ENCODE measurements at places on chromosomes 7 and 10. TPM values are rescaled to one million over a fixed set of nuclear protein-coding genes. Genes with fewer than 3 reads are reported as not detected.

VENTX gene
- total RNA-seq = not detected

WDFY4 gene
- total RNA-seq = not detected

PLCE1 gene
- 3.2 TPM for total RNA-seq

ZNF488 gene
- not detected for total RNA-seq

WASL gene
- 6.7 TPM for total RNA-seq

UCMA gene
- total RNA-seq = not detected

TSPAN33 gene
- total RNA-seq = 35.8 TPM

DNA sequence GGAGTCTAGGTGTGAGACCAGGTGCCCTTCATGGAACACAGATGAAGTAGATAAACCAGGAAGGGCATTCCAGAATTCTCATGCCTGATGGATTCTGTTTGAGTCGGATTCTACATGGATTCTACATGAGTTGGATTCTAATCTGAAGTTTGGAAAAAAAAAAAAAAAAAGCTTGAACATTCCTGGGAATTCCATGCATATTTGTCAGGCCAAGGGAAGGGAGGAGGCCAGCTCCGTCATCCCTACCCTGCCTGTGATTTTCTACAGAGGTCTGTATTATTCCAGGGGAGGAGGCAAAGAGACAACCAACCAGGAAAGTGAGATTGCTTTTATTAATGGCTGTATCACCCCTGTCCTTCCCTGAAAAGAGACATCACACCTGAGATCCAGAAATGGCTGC is 27.8 kb upstream of the EBLN1 start:
- DNase-seq = no peak

- DNase-seq = no peak
Observed at GRCh38 chr10:49312246-49312869, 13.4 kb downstream of the C10orf71 start.

DNA sequence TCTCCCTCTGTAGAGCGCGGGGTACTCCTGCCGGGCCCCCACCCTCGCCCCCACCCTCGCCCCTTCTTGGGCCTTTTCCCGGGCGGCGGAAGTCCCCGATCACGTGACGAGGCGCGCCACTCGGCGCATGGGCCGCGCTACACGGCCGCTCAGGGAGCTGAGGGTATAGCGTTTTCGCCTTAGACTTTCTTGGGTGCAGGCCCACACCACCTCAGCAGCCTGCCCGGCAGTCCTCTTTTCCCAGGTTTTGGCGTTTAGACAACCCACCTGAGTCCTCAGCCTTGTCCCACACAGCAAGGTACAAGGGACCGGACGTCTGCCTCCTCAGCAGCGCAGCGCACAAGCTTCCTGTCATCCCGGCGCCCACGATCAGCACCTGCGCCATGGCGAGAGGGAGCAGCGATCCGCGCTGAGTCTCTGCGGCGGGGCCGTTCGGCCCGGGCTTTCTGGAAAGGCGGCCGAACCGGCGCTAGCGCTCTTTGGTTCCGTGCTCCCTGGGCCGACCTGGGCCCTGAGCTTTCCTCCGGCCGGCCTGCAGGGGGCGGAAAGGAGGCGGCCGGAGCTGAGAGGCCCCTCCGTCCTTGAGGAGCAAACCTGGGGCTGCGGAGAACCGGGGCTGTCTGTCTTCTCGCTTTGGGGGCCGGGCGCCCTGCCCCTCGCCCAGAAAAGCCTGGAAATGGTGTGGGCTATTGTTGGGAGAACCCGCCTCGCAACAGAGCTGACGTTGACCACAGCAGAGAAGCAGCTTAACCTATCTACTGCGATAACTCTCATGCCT is at the start of gene RNLS:
RNLS (minus strand) TSS at position 513 of the 778 bp plus-strand sequence.
- peak; percentile 83 for DNase-seq

- DNase-seq = no peak
Observed at GRCh38 chr7:19106241-19107080, 11.0 kb downstream of the TWIST1 start.

DNA sequence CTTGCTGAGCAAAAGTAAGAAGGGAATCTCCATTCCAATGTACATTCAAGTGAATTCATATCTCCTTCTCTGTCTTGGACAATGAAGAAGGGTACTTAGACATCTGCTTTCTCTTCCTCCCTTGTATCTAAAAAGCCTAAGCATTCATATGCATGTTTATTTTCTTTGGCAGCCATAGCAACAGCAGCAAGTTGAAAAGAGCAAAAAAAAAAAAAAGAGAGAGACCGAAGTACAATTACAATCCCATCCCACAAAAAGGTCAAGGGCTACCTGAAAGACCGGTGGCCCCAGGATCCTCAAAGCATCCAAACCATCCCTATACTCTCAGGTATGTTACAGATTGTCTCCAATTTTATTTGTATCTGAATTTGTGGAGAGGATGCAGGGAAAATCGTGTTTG is 4.1 kb downstream of the OR2F1 start:
- no peak for DNase-seq

GRCh38 chr10:6120691-6121090 is 31.9 kb downstream of the RBM17 start:
- no peak for DNase-seq

- no peak for DNase-seq
Observed at GRCh38 chr7:122688400-122688998, 10.4 kb downstream of the RNF133 start.

DNA sequence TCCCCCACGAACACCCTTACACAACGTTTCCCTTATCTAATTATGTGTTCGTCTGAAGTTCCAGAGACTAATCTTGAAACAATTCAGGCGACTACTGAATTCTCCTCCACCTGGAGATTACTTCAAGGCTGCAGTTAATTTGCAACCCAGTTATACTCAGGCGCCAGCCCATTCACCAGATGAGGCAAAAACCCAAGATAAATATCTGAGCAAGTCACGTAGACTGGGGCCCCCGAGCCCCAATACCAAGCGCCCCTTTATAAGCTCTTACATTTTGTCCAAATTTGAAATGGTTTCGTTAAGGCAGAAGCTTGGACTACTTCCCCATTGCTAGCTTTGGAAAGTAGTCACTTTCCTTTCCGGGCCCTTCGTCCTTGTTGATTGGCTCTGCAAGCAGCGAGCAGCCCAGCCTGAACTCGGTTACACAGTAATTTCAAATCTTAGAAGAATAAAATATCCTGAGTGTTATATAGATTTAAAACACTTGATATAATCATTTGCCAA is 1.2 kb downstream of the TPK1 start:
- DNase-seq = no peak

- DNase-seq = no peak
Observed at GRCh38 chr7:111103678-111104274, 12.8 kb downstream of the LRRN3 start.

DNA sequence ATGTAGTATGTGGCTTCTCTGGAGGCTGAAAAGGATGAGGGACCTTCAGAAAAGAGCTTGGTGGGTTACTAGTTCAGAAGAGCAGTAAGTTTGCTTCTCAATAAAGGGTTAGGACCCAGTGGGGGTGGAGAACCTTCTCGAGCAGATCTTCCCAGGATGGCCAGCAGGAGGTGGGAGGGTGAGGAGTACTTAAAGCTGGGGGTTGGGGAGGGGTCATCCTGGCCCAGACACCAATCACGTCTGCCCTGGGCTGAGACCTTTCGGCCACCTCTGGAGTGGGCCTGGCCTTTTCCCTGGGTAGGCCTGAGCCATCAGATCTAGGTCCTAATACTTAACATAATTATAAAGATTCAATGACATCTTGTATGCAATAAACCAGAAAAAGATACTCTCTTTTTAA is 149.0 kb upstream of the TCF7L2 start:
- DNase-seq = no peak

- peak; percentile 79 for DNase-seq
Observed at GRCh38 chr7:67625257-67625737, 628.7 kb downstream of the TYW1 start.

- DNase-seq = no peak
Observed at GRCh38 chr7:157851501-157852067, 514.8 kb downstream of the DNAJB6 start.

DNA sequence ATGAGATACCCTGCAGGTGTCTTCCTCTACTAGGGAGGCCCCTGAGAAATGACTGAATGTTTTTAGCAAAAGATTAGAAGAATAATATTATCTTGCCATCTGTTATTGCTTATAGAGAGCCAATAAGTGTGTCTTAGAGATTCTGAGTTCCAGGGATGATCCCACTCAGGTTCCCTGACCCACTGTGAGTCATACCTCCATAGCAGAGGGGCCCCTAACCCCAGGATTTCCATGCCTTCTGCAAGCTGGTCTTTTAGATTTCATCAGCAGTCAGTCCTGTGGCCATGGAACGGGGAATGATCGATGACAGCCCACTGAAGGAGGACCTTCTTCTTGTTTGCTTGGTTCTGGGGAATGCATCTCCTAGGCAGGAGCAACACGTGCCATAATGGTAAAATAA is 333.4 kb downstream of the KCNMA1 start:
- DNase-seq = no peak

- no peak for DNase-seq
Observed at GRCh38 chr7:50331564-50332208, 27.2 kb downstream of the IKZF1 start.

DNA sequence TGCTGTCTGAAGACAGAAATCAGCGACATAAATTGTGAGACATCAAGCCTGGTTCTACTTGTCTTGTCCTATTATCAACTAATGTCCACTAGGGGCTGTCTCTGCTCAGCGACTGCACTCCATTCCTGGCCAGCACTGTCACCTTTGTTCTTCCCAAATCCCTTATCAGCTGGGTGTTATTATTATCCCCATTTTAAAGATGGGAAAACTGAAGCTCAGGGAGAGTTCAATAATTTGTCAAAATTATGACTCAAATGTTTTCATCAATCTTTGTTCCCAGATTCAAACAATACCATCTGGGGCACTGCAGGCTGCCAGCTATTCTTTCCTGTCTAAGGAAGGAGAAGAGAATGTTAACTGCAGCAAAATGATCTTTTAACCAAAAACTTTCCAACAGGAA is 431.6 kb upstream of the NFE2L3 start:
- no peak for DNase-seq

DNA sequence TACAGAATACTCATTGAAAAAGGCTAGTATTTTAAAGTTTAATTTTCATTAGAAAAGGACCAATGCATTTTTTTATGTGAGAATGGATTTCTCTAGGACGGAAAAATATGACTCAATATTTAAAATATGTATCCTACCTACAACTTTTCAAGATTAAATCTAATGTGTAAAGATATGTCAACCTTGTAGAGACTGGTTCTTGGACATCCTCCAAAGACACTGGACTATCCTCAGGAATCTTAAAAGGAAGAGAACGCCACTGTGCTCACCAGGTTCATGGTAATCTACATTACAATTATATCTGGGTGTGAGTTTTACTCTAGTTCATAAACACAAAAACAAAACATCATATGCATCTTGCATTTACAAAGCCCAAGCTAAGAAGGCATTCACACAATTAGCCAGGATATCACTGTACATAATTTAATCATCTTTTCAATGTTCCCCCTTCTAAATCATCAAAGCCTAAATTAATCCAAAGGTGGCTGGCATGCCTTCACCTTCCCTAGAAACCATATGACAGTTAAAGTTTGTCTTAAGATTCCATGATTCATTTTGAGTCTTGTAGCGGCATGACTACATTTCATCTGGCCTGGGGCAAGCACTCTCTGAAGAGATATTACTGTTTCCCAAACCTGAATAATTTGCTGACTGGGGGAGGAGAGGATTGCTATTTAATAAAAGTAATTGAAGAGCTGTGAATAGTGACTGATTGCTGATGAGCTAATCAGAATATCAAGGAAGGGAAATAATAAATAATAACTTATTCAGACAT is 12.0 kb downstream of the SGCE start:
- no peak for DNase-seq

DNA sequence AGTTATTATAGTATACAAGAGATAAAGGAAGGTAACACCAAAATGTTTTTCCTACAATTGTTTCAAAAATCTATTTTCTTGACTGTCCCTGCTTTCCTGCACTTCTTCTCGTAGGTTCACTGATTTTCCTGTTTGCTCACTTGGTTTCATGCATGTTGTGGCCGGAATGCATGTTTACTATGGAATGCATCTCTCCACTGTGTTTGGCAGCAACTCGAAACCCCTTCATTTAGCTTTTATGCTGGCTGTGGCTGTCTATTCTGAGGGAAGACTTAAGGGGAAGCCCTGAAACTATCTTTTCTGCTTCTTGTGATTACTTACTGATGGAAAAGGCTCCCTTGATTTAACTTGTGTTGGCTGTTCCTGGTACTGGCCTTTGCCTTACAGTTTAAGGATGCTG is 120.3 kb downstream of the NRG3 start:
- no peak for DNase-seq

DNA sequence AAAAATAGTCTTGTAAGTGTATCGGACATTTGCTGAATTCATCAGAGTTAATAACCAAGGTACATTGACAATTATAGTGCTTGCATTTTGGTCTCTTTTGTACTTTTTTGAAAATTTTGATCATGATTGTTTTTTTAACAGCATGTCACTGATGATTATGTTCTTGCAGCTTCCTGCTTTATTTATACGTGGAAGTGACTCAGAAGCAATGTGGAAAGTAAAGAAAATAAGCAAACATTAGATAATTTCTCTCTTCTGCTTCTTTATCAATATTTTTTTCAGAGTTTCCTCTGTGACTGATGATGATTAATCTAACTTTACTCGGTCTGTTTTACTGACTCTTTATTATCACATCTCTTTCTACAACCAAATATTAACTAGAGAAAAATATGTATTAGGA is 1351.9 kb downstream of the REEP3 start:
- no peak for DNase-seq

- peak; percentile 13 for DNase-seq
Observed at GRCh38 chr7:69738396-69738951, 140.2 kb downstream of the AUTS2 start.

- DNase-seq = peak; percentile 40
Observed at GRCh38 chr7:13262929-13263530, 575.6 kb downstream of the ARL4A start.

DNA sequence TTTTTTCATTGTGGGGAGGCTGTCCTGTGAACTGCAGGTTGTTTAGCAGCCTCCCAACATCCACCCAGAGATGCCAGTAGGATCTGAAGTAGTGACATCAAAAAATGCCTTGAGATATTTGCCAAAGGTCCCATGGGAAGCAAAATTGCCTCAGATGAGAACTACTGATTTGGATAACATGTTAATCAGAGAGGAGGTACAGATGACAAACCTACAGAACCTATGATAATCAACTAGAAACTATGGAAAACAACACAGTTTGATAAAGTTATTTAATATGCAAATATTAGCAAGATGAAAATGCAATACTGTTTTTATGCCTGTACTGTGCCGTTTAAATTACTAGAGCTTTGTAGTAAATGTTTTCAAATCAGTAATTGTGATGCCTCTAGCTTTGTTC is 90.9 kb upstream of the NOBOX start:
- no peak for DNase-seq
